ENCODE measurements at places on chromosomes 3 and 15. TPM values are rescaled to one million over a fixed set of nuclear protein-coding genes. Genes with fewer than 3 reads are reported as not detected.
A peak's percentile ranks its signal among the peaks of the same experiment; 100 is the strongest.

GRCh38 chr3:125375950-125376679 is 990 bp upstream of the ZNF148 start:
- DNase-seq = peak; percentile 85

DNA sequence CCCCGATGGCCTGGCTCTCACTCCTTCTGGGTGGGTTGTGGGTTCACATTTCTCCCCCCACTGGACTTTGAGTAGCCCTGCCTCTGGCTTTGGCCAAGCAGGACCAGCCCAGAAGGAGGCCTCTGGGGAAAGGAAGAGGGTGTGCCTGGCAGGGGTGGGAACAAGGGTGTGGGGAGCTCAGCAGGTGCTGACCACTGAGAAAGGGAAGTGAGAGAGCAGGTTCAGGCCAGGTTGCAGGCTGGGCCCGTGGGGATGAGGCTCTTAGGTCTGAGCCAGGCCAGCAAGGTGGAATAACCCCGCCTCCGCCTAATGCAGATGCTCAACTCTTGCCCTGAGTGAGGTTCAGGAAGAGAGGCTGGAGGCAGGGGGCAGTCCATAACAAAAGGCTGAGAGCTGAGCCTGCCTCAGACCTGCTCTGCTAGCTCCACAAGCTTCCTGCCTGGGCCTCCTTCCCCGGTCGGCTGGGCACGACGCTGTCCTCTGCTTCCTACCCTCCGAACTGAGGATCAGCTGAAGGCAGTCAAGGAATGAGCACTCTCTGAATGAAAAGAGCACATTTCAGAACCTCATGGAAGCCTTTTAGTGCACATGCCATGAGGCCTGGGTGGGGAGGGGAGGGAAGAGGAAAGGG is 82.7 kb downstream of the TLE3 start:
- DNase-seq = no peak

MASP1 gene
- total RNA-seq = 198 TPM

DNA sequence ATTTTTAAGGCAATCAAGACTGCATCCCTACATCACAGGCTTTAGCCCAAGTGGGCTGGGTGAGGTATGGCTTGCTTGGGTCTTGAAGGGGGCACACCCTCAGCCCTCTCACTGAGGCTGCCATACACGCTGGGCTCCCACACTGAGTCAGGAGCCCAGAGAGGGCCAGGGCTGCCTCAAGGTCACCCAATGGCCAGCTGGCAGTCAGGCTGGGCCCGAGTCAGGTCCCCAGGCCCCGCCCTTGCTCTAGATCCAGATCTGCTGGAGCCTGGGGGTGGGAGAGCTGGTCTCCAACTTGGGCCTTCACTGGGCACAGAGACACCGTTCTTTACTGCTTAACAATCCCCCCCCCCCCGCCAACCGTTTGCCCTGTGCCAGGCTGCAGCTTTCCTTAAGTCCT is 88.1 kb downstream of the IQSEC1 start:
- no peak for DNase-seq

DNA sequence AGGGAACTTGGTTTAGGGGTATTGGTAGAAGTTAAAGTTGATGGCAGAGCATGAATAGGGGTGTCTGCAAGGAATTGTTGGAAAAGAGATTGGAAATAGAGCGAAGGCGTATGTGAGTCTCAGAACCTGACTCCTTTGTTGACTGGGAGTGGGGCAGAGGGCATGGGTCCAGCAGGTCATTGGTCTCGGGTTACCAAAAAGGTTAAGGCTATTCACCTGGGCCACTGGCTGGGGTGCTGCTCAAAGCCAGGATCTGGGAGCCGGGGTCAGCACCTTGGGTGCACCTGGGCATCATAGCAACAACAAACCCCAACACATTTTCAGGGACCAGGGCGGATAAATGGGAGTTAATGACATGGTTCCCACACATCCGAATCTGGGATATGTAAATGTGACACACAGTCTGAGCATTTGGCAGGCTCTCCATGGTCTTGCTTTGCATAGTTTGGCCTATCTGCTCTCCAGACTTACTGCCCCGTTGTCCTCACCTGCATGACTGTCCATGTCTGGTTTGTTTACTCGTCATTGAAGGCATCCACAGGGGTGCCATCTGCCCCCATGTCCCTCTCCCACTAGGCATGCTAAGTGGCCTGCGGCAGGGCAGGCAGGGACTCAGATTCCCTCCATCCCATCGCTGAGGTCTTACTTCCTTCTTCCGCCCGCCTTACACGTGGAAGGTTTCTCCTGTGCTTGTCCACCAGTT is 10.1 kb downstream of the KLF13 start:
- DNase-seq = no peak

RPL22L1 gene
- total RNA-seq = 126 TPM

ESYT3 gene
- total RNA-seq = under 0.01 TPM

SOX14 gene
- total RNA-seq = not detected

DNA sequence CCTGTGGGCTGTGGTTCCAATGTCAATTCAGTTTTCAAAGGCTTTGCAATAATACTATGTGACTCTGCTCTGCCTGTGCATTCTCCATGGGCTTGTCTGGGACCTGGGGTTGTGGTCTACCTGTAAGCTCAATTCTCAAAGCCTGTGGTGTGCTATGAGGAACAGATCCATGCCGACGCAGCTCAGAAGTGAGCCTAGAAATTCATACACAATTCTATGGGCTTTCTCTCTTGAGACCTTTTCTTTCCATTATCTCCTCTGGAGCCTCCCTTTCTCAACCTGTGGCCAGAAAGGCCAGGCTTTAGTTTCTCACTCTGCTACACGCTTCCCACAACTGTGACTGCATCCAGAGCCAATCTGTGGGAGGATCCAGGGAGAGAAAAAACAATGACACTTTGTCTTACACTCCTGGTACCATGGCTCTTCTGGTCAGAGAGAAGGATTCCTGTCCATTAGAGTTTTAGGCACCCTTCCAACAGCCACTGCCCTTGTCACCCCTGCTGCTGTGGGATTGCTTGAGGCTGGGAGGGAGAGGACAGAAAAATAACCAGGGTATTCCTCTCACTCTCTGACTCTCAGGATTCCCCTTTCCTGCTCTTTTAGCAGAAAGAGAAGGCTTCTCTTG is 34.1 kb upstream of the KLF13 start:
- DNase-seq = no peak

- DNase-seq = no peak
These were observed 171.9 kb upstream of the CADPS start for GRCh38 chr3:63047068-63047467.

GRCh38 chr15:101562428-101563059 is 73.0 kb upstream of the PCSK6 start:
- DNase-seq = no peak

DNA sequence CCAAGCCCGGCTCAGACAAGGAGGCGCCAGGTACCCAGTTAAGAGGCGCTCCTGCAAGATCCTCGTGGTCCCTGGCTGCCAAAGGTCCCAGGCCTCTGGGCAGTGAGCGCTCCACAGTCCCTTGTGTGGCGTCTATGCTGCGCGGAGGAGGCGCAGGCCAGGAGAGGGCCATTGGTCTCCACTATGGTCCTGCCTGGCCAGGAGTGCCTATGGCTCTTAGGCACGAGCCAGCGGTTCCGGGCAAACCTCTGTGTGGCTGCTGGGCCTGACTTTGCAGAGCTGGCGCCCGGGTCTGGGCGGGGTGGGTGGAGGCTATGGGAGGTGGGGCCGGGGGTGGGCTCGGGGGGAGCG is 660 bp upstream of the ADAMTSL3 start:
- no peak for DNase-seq

DNA sequence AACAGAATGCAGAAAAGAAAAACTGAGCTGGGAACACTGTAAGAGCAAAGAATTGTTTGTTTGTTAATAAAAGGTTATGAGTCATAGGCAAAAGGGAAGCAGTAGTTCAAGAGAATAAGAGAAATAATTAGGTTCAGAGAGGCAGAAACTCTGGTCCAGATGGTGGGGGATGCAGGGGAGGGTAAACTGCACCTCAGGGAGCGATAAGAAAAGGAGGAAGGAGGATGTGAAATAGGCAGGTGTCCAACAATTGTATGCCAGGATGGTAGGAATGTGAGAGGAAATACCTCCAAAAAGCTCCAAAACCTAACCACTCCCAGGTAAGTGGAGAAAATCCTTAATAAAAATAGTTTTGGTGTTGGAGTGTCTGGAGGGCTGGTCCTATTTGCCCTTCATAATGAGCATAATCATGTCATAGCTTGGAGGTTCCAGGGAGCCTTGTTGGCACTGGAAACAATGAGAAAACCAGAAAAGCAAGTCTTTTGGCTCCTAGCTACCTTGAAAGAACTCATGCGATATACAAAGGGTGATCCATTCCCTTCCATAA is 405.4 kb upstream of the TBL1XR1 start:
- DNase-seq = no peak

GRCh38 chr3:182908471-182908870 is 71.9 kb downstream of the DCUN1D1 start:
- peak; percentile 25 for DNase-seq

DNA sequence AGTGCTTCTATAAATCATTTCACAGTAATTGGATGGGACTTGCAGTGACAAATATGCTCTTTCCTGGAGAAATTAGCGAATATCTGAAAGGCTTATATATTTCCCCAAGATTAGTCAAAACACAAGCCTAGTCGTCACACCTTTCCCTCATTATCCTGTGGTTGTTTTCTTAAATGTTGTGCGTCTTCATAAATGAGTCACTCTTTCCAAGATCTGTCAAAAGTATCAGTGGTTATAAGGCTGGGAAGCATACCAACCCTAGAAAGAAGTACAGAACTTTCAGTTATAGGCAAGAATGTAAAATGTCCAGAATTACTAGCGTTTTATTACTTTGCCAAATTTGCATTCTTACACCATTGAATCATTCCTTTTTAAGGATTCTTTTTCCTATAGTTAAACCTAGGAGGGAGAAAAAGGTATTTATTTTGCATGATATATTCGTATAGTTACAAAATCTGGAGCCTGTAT is 33.6 kb downstream of the TMEM212 start:
- DNase-seq = peak; percentile 97

- no peak for DNase-seq
These were observed 5.0 kb upstream of the UBE2E1 start for GRCh38 chr3:23800731-23801130.

ERICH6 gene
- total RNA-seq = 0.43 TPM

DNA sequence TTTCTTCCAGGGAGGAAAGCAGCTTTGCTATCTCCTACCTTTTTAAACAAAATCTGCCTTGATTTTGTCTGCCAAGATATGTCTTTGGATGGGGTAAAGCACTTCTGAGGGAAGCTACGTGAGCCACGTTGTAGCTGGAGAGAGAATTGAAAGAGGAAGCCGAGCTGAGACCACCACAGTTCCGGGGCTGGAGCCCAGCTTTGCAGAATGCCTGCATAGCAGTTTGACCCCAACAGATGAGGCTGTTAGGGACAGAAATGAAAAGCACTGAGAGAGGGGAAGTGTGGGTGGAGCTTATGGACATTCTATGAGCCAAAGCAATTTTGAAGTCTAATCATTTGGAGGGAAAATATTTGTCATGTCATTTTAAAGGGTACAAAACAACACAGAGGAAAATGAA is 45.4 kb downstream of the LIPC start:
- DNase-seq = no peak

GOLGA8N gene
- 2.6 TPM for total RNA-seq

Data from fibroblast of villous mesenchyme (primary cell).